ENCODE measurements at places on chromosomes 5 and 9. TPM values are rescaled to one million over a fixed set of nuclear protein-coding genes. Genes with fewer than 3 reads are reported as not detected.

The FCN2 gene
- total RNA-seq = not detected

DNA sequence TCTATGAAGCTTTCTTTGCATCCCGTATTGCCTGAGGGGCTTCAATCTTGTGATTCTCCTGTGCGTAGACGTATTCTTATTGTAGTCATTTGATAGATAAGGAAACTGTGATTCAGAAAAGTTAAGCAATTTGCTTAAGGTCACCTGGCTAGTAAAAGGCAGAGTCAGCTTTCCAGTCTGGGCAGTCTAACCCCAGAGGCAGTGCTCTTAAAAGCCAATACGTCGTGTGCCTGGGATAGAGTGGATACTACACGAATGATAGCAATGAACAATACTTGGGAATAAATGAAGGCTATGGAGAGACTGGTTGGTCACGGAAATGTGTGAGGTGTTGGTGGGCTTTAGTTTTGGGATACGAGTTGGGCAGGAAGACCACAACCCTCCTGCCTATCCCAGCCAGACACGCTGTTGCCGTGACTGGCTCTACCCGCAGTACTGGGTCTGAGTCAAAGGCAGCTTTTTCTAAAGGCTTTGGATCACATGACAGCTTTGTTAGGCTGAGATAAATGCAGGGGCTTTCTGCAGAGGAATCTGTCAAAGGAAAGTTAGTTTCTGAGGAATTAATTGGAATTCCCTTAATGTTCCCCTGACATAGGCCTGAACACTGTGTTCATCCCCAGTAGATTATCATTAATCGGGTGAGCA, 302.6 kb downstream of the KIF4B start:
- DNase-seq = no peak

- DNase-seq = no peak
Measured at GRCh38 chr5:145506185-145506850, 328.8 kb downstream of the PRELID2 start.

- no peak for DNase-seq
Measured at GRCh38 chr5:84063041-84063440, 321.6 kb downstream of the EDIL3 start.

DNA sequence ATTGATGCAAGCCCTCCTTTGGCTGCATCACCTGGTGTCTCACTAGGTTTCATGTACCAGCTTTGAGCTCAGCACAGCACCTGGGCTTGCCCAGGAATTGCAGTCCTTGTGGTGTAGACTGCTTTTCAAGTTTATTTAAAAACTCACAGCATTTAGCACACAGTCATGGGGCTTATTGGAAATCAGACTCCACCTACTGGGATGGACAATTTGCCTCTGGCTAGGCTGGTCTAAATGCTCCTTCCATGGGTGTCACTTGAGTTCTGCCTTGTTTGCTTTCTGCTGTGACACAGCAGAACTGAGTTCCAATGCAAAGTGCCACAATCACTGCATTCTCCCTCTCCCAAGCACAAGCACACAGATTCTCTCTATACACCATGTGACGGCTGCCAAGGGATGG, 453.3 kb downstream of the GABRG2 start:
- DNase-seq = no peak

All from MG63 (cell line).